ENCODE measurements at places on chromosomes 4 and X.
A peak's percentile ranks its signal among the peaks of the same experiment; 100 is the strongest.

DNA sequence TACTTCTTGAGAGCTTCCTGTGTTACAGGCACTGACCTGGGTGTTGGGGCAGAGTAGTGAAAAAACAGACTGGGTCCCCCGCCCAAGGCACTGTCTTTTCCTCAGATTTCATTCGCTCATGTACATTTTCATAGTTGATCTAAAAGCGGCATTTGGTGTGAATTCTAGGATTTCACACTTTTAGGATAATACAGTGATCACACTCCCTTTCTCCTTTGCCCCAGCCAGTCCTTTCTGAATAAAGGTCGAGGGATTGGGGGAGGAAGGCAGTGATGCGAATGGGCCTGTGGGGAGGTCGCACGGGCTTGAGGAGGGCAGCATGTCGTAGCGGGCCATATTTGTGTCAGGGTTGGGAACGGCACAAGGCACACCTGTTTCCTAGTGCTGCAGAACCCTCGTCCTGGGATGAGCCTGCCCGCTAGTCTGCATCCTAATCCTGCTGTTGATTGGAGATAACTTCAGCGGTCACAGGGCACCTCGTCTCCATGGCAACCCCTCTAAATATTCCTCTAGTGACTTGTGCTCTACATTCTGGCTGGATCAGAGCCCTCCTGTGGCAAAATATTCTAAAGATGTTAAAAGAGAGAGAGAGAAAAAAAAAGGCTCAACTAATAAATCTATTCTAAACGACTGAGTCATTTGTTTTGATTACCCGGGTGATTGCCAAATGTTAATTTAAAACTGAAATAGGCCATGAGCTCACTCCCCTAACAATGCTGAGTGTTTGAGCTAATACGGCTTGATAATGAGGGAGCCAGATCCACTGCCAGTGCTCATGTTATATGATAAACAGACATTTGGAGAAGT lies 21.8 kb downstream of the FHL1 start:
- no peak for DNase-seq

GRCh38 chr4:48315728-48316630 lies 25.4 kb upstream of the SLAIN2 start:
- peak; percentile 72 for DNase-seq

DNA sequence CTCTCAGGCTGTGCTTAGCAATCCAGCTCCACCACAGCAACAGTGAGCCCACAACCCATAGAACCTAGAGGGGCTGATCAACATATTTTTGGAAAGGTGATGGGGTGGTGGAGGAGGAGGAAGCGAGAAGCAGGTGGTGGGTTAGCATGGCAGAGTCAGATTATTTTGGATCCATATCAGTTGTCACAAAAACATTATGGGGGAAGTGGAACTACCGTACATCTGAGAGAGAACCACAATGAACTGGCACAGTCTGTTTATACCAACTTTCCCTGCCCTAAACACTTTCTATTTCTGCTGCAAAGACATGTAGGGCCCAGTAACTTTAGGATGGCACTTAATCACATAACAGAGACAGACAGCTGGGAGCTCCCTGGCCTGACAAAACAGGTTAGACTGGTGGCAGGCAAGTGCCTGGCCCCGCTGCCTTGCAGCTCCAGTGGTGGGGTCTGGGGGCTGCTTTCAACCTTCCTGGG lies 4.3 kb downstream of the SLC9A7 start:
- no peak for DNase-seq

GRCh38 chr4:7472442-7473013 lies 37.8 kb upstream of the PSAPL1 start:
- DNase-seq, result no peak

GRCh38 chrX:25872786-25873185 lies 265.4 kb upstream of the MAGEB18 start:
- no peak for DNase-seq

- DNase-seq, result peak; percentile 49
Observed at GRCh38 chr4:186936496-186937375, 213.1 kb upstream of the FAT1 start.

DNA sequence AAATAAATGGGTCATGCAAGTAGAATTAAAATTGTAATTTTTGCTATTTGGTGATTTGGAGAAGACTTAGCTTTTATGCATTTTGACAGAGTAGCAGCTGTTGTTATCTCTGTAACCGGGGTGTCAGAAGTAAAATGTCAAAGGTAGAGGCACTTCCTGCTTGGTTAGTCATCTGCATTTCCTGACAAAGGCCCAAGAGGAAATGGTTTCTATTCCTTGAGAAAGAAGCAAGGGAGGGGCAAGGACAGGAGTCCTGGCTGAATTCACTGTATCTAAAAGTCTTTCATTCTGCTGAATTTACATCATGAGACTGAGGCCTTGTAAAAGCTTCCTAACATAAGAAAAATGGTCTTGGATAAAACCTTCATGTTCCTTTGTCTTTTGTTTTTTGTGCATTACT lies 550.9 kb upstream of the BOD1L1 start:
- DNase-seq, result peak; percentile 2

GRCh38 chr4:1061056-1061700 lies 49.8 kb downstream of the FGFRL1 start:
- no peak for DNase-seq

DNA sequence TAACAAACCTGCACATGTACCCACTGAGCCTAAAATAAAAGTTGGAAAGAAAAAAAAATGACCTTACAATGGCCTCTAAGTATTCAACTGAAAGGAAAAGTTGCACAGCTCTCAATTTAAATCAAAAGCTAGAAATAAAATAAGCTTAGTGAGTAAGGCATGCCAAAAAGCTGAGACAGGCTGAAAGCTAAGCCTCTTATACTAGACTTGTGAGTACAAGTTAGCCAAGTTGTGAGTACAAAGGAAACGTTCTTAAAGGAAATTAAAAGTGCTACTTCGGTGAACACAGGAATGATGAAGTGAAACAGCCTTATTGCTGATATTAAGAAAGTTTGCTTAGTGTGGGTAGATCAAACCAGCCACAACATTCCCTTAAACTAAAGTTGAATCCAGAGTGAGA lies 707.9 kb upstream of the PITX2 start:
- no peak for DNase-seq

GRCh38 chrX:71603618-71604017 lies 14.7 kb downstream of the CXCR3 start:
- DNase-seq, result no peak

- DNase-seq, result no peak
Observed at GRCh38 chr4:3792813-3793212, 26.6 kb downstream of the ADRA2C start.

DNA sequence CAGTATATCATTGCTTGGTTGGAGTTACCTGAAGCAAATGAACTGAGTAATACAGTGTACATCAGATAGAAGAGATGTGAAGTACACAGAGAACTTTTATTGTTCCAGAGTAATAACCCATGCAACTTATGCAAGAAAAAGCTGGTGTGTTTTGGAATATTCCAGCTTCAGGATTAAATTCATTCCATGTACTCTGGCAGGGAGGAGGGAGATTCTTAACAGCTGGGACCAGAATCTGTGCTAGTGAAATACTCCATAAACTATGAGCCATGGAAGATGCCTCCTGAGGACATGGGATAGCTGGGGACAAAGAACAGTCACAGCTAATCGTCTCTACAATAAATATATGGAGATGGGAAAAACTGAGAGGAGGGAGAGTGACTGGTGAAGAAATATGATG lies 101.6 kb upstream of the OTUD4 start:
- no peak for DNase-seq

GRCh38 chrX:69038188-69038587 lies 127.1 kb downstream of the PJA1 start:
- no peak for DNase-seq

GRCh38 chrX:53254570-53255461 lies 26.6 kb downstream of the IQSEC2 start:
- no peak for DNase-seq

- DNase-seq, result no peak
Observed at GRCh38 chr4:184994010-184994622, 24.2 kb upstream of the HELT start.

DNA sequence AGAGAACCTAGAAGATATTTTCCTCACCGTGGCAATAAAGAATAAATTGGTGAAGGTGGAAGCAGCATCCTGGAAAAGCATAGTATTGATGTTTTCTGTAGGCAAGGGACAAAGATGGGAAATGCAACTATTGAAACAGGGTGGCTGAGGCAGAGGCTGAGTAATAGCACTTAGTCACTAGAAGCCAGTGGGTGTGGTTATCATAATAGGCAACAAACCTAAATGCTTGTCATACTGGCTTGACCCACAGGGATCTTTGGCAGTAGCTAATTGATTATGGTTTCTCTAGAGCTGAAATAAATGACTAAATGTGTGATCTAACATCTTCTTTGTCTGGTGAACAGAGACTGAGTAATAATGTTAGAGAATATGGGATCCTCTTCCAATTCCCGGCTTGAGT lies 353.6 kb upstream of the RPS6KA3 start:
- peak; percentile 3 for DNase-seq

GRCh38 chr4:82402196-82402775 lies 28.0 kb downstream of the HNRNPDL start:
- no peak for DNase-seq

- DNase-seq, result no peak
Observed at GRCh38 chr4:154642373-154643009, 30.0 kb upstream of the FGG start.

GRCh38 chr4:168601899-168602298 lies 105.0 kb downstream of the PALLD start:
- no peak for DNase-seq

DNA sequence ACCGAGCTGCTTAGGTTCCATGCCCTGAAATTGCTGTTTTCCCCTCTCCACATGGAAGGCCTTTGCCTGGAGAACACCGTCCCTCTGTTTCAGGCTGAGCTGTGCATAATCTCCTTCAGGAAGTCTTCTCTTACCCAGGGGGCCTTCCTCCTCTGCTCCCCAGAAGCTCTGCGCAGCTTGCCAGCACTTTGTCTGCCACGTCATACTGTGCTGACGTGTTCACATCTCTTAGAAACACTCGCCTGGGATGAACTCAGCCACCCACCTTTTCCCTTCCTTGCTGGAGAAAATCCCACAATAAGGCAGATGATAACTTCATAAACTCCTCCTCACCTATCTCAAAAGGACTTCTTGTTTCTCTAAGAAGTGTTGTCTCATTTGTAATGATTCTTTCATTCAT lies 110.7 kb downstream of the ARHGAP10 start:
- no peak for DNase-seq

- no peak for DNase-seq
Observed at GRCh38 chr4:8155048-8155447, 3.6 kb downstream of the ABLIM2 start.

GRCh38 chr4:8540072-8540471 lies 40.1 kb upstream of the GPR78 start:
- no peak for DNase-seq

Data from urothelium cell line (cell line).